ENCODE measurements at places on chromosomes 5 and 9. TPM values are rescaled to one million over a fixed set of nuclear protein-coding genes. Genes with fewer than 3 reads are reported as not detected.

The RASGRF2 gene
- polyA plus RNA-seq = 2.1 TPM

The SLC25A2 gene
- not detected for polyA plus RNA-seq

- DNase-seq = no peak
Measured at GRCh38 chr9:136846376-136847087, 2.7 kb upstream of the PHPT1 start.

GRCh38 chr9:127735530-127736185, 564 bp upstream of the TOR2A start:
- DNase-seq = no peak

DNA sequence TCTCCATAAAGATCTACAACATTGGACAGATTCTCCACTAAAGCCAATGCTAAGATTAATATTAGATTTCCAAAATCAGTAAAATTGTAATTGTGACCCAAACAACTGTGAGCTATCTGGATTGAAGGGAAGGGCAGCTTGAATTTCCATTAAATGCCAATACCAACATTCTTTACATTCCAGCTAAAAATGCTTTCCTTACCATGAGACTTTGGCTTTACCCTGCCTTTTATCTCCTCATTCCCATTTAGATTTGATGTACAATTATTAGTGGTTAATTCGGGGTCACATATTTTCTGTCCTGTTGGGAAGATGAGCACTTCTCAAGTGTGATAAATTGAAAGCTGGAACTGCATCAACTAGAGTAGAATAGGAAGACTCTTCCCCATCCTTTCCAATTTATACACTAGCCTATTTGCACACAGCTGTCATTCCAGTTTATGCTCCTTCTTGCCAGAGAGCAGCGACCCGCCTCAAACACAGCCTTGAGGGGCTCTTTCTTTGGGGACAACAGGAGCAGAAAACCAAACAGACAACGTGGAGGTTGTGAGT, 33.1 kb upstream of the MYOT start:
- DNase-seq = no peak

- DNase-seq = no peak
Measured at GRCh38 chr9:19200229-19200628, 30.3 kb upstream of the DENND4C start.

The RECK gene
- polyA plus RNA-seq = 32.5 TPM

DNA sequence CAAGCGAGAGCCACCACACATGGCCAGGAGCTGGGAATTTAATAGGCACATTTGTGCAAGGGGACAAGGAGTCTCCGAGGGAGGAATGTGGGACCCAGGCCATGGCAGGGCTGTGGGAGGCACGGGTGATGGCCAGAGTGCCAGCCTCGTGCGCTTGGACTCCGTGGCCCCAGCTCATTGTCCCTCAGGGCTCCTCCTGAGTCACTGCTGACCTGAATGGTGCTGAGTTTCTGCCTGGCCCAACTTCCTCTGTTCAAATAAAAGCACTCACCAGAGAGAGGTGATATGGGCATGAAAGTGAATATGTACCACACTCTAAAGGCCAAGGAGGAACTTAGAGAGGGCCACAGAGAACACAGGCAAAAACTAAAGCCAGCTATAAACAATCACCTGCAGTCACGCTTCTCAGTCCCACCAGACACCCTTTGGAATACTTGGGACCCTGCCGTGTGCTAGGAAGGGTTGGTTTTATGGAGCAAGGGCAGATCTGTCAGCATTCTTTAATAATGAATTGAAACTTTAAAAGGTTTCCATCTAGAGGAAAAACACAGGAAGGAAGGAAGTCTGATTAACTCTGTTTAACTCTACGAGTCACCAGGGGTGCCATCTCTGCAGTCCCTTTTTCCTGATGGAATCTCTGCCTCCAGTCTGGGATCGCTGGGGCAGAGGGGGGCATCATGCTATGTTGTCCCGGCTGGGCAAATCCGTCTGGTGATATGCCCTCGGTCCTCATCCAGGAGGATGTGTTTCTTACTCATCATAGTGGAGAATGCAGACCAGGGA, 25.1 kb upstream of the UBE2QL1 start:
- DNase-seq = no peak

GRCh38 chr5:173878224-173878967, 9.8 kb upstream of the CPEB4 start:
- no peak for DNase-seq

The PRUNE2 gene
- polyA plus RNA-seq = 14.6 TPM

The PFN3 gene
- 7.4 TPM for polyA plus RNA-seq

GRCh38 chr5:122312591-122313406, 762 bp downstream of the SNCAIP start:
- DNase-seq = no peak

DNA sequence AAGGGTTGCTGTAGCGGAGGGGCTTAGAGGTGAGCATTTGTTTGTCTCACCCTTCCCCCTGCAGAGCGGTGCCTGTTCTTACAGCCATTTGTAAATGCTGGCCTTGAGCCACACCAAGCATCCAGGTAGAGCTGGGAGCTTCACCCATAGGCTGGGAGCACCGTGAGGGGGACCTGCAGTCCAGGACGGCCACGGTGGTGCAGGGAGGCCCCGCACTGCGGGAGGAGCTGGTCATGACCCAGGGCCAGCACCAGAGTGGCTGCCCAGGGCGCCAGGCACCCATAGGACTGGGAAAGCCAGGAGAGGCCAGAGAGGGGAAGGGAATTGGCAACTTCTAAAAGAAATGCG, 197.3 kb upstream of the ADAMTS16 start:
- DNase-seq = no peak

The LOX gene
- polyA plus RNA-seq = 44.4 TPM

DNA sequence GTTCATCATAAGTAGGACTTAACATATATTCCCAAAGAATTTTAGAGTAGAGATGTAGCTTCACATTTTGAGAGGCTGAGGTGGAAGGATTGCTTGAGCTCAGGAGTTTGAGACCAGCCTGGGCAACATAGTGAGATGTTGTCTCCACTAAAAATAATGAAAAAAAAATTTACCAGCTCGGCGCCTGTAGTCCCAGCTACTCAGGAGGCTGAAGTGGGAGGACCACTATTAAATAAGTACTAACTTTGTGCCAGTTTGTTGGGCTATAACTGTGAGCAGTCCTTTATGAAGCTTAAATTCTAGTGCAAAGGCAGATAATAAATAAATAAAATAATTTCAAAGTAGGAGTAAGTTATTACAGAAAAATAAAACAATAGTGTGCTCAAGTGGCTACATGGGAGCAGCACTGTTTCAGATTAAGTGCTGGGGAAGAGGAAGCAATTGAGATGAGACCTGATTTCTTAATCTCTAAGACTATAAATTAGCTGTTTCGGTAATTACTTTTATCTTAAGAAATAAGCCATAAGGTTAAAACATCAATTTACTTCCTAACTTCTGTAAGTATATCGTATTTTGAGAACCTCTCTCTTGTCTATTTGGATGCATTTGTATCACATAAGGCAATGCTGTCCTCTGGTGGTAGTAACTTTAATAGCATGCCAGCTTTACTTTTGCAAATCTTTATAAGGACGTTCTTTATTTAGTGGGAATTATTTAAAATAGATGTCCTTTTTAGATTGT, 98.9 kb downstream of the CSNK1G3 start:
- peak; percentile 36 for DNase-seq

The PCDHGA12 gene
- 1.9 TPM for polyA plus RNA-seq

DNA sequence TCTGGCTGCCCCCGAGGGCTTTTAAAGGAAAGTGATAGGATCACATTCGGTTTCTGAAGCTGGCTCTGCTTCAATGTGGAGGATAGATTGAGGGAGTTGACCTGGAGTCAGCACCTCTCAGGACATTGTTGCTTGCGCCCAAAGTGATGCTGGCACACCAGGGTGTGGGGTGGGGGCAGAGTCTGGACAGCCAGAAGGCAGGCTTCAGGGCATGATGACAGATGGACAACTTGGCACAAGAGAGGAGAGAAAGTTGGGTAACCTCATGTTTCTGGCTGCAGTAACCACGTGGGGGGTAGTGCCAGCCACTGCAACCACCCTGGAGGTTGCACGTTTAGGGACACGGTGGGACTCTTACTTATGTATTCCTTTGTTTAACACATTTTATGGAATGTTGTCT, 9.5 kb downstream of the ALDH1B1 start:
- DNase-seq = no peak

The ZNF454 gene
- 7.3 TPM for polyA plus RNA-seq

DNA sequence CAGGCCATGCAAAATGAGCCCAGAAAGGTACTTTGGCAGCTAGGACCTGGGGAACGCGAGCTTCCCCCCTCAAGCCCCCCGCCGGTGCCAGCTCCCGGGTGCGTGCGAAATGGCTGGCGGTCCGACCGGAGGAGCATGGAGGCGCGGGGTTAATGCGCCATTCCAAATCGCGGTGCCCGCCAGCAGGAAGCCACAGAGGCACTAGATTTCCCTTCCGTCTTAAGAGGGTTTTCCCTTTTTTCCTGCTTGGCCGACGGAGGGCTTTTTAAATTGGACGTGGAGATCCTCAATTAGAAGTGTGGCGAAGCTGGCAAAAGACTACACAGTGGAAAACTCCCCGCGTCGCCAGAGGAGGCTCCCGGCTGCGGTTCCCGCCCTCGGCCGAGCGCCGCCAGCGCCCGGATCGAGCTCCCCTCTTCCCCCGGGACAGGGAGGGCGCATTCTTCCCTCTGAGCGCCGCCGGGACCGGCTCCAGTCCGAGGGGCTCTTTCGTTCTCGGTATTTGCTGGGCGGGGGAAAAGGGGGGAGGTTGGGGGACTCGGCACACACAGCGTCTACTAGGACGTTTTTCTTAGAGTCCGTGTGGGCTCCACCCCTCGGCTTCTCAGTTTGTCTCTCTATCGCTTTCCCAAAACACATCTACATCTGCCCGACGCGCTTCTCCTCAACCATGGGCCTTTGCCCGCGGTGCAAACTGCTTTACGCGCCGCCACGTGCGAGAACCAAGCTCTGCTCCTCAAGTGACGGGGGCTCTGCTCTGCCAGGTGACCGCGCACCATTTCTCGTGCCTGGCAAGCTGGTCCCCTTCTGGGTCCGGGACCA, 3.0 kb downstream of the GDNF start:
- no peak for DNase-seq

- no peak for DNase-seq
Measured at GRCh38 chr5:150596313-150596712, 44.1 kb upstream of the SYNPO start.

DNA sequence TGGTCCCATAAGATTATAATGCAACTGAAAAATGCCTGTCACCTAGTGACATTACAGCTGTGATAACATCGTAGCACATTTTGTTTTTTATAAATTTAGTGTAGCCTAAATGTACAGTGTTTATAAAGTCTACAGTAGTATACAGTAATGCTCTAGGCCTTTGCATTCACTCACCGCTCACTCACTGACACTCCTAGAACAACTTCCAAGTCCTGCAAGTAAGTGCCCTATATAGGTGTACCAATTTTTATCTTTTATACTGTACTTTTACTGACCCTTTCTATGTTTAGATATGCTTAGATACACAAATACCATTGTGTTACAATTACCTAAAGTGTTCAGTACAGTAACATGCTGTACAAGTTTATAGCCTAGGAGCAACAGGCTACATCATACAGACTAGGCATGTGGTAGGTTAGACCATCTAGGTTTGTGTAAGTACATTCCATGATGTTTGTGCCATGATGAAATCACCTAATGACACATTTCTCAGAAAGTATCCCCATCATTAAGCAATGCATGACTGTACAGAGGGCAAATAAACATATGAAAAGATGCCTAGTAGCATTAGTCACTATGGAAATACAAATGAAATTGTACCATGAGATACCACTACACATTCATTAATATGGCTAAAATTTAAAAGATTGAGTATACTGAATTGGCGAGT, 127.6 kb downstream of the TRPM6 start:
- DNase-seq = no peak

DNA sequence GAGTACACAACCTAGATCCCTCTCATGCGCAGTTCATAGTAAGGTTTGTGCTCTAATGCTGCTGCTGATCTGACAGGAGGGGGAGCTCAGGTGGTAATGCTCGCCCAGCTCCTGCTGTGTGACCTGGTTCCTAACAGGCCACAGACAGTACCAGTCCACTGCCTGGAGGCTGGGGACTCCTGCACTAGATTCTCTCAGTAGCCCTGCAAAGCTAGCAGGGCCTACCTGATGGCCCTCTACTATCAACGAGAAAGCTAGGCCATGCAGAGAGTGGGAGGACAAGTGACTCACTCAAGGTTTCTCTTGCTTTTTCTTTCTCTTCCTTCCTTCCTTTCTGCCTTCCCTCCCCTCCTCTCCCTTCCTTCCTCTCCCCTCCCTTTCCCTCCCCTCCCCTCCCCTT, 55.1 kb upstream of the TEX48 start:
- DNase-seq = no peak

The C9orf153 gene
- 0.22 TPM for polyA plus RNA-seq

GRCh38 chr9:99109522-99109921, 4.6 kb downstream of the TGFBR1 start:
- DNase-seq = no peak

DNA sequence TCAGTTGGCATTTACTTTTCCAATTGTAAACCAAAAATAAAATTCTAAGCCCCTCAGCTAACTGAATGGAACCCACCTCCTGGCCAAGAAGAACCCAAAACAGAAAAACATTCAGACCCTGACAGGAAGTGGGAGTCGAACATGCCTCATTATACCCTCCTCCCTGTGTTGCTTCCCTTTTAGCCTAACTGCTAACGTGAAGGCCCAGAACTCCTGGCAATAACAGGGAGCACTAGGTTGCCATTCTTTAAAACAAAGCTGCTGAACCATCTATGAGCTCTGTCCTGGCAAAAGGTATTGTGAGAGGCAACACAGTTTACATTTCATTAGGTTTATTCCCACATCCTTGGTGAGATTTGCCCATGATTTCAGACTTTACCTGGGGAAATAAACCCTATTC, 481.4 kb downstream of the CHSY3 start:
- DNase-seq = no peak

DNA sequence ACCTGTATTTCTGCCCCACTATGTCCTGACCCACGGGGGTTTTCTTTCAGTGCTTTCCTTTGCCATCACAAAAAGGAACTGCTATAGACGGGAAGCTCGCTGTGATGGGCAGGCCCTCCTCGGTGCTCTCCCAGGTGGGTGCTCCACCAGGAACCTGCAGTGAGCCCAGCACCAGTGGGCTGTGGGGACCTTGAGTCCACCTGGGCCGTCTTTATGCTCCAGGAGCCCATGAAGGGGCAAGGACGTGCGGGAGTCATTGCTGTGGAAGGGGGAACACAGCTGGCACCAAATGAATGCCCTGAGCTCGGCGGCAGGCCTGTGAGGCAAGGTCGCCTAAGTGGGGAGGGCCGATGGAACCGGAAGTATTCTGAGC, 36.7 kb upstream of the SLC6A3 start:
- DNase-seq = no peak

DNA sequence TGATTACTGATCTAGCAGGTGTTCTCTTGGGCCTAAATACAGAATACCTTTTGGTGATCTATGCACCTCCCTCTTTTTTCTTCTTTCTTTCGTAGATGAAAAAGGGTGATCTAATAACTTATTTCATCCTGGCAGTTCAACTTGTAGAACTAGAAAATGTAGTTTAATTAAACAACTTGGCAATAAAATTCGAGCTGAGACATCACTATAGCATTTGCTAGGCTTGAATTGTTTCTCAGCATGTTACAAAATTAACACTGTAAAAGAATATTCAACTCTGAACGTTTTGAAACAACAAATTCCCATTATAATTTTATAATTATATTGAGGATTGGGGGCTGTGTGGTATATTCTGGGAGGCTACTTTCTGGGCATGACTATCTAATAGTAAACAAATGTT, 19.5 kb downstream of the SMIM15 start:
- no peak for DNase-seq
